ENCODE measurements at places on chromosomes 7 and 10. TPM values are rescaled to one million over a fixed set of nuclear protein-coding genes. Genes with fewer than 3 reads are reported as not detected.

DNA sequence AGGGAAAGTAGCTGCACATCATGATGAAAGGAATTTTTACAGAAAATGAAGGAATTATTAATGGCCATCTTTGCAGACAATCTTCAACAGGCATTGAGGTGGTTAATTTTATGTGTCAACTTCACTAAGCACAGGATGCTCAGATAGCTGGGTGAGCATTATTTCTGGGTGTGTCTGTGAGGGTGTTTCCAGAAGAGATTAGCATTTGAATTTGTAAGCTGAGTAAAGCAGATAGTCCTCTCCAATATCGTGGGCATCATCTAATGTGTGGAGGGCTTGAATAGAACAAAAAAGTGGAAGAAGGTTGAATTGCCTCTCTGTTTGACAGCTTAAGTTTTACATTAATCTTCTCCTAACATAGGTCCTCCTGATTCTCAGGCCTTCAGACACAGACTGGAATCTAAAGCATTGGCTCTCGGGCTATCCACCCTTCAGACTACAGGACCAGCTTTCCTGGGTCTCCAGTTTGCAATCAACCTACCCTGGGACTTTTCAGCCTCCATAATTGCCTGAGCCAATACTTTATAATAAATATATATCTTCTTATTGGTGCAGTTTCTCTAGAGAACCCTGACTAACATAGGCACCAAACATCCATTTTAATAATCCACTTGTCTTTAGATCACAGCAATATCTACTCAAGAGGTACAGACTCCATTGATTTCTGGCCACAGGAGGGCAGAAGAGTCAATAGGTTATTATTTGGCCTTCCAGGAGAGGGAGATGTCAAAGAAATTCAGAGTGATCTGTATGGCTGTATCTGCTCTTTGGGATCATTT, 10.5 kb upstream of the CRPPA start:
- DNase-seq: peak; percentile 27

Gene EXOC4
- 36.9 TPM for total RNA-seq

DNA sequence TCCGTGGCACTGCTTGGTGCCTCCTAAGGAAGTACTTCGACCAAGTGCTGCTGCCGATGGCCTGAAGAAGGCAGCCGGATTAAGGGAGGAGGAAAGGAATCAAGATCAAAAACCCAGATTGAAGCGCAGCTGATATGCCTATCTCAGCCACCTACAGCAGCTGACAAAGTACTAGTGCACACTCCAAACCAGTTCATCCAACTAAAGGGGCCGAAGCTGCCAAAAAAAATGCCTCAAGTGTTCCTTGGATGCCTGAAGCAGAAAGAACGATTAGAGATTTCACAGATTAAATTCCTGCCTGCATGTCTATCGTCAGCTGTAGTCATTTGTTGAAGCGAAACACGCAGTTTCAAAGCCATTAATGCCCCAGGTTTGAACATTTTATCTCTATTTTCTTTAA, 65.7 kb downstream of the TNRC18 start:
- no peak for DNase-seq

Gene LIPF
- not detected for total RNA-seq

DNA sequence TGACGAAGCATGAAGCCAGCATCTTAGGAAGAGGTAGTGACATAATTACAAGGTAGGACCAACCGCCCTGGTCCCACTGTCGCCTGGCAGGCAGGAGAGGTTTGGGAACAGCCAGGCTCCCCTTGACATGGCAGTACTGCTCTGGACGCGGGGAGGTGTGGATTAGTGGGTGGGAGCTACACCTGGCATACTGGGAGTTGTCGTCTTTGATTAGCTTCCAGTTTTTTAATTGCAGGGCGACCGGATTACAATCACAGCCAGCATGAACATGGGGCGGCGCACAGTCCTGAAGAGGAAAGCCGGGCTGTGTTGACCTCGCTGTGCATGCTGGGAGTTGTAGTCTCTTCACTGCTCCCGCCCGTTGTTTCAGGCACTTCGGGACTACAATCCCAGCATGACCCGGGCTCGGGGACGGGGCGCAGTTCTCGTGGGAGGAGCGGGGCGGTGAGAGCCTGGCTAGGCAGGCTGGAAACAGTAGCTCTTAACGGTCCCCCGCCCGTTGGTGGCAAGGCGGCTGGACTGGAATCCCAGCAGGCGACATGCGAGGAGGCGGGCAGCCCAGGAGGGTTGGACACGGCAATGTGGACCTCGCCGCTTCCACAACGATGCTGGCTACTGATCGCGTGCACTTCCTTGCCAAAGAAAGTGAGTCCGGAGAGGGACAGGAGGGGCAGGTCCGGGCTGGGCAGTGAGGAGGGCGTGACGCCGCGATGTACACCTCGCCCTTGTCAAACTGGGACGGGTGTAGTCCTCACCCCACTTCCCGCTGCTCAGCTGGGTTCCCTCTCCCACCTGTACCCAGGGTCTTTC, 98.0 kb upstream of the ZNF722 start:
- DNase-seq: peak; percentile 91

GRCh38 chr10:78260141-78260540, 226.5 kb downstream of the RPS24 start:
- DNase-seq: no peak

Gene HDAC9
- total RNA-seq: 22.7 TPM

Gene TUBAL3
- total RNA-seq: 0.23 TPM

Gene OGDHL
- total RNA-seq: 1.5 TPM

- peak; percentile 98 for DNase-seq
These were observed 12.4 kb downstream of the CPA5 start for GRCh38 chr7:130356876-130357611.

DNA sequence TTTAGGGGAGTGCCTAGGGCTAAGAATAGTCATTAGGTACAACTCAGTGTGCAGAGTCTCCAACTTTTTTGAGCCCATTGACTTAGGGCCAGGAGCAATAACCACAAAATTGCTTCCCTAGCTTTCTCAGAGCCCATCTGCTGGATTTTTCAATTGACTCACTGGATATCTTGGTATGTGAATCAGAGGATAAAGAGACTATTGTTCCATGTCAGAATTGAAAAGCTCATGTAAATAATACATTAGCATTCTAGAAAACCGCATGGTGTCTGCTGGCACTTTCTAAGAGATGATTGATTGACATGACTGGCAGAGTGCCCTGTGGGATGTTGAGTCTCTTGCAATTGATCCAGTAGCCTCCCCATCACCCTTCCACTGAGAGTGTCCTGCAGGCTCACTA, 246.2 kb downstream of the CCDC7 start:
- peak; percentile 5 for DNase-seq

Gene SPAG6
- 0.74 TPM for total RNA-seq

DNA sequence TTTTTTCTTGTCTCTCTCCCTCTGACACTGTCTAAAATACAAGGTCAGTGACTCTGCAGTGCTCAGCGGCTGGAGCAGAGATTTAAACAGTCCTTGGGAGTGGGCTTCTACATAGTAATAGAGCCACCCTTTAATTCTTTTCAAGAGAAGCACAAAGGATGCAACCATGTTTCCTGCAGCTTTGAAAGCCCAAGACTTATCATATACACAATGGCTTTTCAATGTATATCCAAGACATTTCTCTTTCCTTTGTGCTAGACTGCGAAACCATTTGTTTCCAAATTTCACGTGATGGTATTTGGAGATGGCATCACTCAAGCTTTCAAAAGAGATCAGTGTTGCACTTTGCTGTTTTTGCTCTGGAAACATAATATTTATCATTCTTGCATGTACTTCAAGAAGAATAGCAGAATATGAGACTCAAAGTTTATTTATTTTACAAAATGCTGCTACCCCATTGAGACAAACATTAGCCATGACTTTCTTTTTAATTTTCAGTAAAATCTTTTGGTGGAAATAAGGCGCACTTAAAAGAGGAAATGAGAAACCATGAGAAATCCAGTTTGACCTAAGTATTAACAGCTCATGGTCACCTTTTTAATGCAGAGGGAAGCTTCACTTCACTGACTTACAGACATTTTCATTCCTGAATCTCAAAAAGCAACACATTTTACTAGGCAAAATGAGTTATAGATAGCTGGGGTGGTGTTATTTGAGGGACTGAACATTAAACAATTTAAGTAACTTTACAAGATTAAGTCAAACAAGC, 76.6 kb downstream of the SEMA3C start:
- no peak for DNase-seq

DNA sequence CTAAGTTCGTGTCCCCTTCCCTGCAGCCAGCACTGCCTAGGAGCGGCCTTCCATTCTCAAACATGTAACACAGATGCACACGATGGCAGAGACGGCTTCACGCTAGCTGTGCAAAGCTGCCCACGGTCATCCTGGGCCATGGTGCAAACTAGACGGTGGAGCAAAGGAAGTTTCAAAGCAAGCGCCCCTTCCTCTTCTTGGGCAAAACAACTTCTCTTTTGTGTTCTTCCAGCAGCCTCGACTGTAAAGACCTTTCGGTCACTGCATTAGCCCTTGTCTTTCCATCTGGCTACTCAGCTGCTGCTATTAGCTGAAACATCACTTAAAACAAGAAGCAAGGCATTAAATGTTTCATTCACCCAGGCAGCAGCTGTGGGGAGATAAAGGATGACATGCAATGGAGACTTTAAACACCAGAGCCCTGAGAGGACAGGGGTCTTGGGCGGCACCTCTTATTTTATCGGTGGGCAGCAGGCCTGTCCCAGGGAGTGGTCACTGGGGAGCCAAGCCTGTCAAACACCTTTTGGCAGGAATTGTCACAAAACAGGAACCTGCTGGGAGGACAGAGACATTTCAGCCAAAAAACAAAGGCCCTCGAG, 214.8 kb downstream of the KLF6 start:
- no peak for DNase-seq

Gene GIMAP8
- total RNA-seq: not detected

DNA sequence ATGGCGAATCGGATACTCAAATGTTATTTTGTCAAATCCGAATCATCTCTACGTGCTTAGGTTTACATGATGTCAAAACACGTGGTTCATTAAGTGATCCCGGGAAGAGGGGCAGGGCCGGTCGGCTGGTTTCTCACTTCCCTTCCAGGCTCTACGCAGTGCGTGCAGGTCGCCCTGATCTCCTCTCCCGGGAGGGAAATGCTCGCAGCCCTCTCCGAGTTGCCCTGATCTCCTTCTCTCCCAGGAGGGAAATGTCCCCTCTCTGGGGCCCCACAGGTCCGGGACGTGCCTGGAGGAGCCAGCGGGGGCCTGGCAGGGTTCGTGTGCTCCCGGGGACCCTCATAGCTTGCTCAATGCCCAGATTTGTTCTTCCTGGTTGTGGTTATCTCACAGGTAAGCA, 202.7 kb downstream of the DNAJB6 start:
- DNase-seq: no peak

Measured in Daoy (cell line).